ENCODE measurements at places on chromosomes 7 and 10.

- no peak for DNase-seq
These were observed 46.7 kb downstream of the NKX6-2 start for GRCh38 chr10:132739225-132739613.

GRCh38 chr7:116162992-116163391 lies 47.3 kb upstream of the TES start:
- DNase-seq, result no peak

GRCh38 chr10:29657719-29658274 lies 23.0 kb upstream of the SVIL start:
- no peak for DNase-seq

- DNase-seq, result no peak
These were observed 876.2 kb upstream of the AUTS2 start for GRCh38 chr7:68722044-68722443.

GRCh38 chr7:34928052-34928451 lies 109.2 kb downstream of the DPY19L1 start:
- DNase-seq, result peak; percentile 39

- DNase-seq, result no peak
These were observed 135.3 kb downstream of the KIAA1217 start for GRCh38 chr10:24344279-24344678.

GRCh38 chr10:109932391-109932790 lies 9.1 kb upstream of the XPNPEP1 start:
- DNase-seq, result no peak

DNA sequence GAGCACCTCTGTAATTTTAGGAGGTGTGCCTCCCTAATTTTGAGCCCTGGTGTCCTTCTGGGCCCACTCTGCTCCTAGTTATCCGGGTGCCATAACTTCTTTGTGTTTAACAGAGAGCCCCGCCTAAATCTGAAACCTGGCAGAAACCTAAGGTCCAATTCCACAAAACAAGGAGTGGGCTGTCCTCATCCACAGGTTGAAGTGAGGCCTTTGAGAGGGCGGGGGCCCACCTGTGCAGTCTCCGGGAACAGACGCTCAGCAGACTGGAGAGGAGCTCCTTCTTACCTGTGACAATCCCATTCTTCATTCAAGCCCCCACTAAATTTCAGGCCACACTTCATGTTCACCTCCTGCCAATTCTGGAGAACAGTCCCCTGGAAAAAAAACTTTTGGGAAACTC lies 10.9 kb downstream of the TMEM72 start:
- DNase-seq, result no peak

DNA sequence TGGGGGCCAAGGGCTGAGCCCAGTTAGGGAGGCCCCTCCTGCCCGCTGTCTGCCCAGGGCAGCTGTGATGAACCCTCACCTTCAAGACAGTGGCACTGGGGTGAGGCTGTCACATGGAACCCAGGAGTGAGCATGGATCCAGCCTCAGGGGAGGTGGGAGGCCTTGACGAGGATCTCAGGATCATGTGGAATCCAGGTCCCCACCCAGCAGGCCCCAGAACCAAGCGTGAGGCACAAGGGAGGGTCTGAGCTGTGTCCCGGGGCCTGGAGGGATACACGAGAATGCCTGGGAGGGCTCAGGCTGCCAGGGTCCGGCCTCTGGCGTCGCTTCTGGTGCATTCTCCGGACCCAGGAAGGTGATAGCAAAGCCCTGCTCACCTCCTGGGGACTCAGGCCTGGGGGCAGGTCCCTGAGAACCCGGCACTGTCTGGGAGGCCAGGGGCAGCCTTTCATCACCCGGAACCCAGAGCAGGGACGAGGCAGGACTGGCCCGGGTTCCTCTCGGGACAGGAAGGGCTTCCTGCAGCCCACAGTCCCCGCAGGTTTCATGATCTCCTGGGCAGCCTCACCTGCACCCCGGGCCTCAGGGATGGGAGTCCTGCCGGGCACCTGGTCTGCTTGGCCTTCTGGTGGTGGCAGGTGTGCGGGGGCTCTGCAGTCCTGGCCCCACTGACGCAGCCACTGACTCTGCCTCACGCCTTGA lies 17.5 kb downstream of the DPYSL4 start:
- DNase-seq, result no peak

DNA sequence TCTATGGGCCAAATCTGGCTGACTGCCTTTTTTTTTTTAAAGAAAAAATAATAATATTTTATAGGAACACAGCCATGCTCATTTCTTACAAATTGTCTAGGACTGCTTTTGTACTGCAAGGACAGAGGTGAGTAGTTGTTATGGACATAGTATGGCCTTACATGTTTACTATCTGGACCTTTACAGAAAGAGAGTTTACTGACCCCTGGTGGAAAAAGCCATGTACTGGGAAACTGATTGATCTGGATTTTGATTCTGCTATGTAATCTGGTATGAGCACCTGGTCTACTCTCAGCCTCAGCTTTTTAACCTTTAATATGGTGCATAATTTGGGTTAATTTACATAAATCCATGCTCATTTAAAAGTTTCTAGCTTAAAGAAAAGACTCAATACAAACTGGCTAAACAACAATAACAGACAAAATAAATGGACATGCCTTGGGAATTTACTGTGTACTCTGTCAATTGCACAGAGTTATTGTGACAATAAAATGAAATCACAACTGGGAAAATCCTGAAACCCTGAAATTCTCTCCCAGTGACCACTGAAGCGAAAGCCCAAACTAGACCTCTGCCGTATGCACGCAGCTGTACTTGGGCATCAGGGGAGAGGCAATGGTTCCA lies 260.7 kb downstream of the BMPER start:
- peak; percentile 25 for DNase-seq

DNA sequence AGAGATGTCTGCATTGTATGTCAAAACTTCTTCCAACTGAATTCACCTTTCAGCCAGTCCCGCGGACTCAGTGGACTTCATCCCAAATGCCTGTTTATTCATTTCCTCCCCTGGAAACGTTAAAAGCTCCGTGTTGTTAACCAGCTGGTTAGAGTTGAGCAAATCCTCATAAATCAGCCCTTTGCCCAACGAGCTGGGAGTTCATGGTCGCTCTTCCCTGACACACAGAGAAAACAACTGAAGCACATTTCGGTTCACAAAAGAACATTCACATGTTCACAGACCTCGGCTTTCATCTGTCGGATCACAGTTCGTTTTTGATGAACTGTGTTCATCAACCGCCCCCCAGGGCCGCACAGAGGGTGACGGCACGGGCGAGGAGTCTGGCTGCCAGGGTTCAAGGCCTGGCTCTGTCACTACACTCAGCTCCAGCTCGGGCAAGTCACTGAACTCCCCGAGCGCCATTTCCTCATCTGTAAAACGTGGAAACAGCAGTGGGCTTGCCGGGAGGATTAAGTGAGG lies 62.6 kb downstream of the GLI3 start:
- no peak for DNase-seq

- no peak for DNase-seq
These were observed 280.5 kb downstream of the CNTNAP2 start for GRCh38 chr7:146397141-146397540.

DNA sequence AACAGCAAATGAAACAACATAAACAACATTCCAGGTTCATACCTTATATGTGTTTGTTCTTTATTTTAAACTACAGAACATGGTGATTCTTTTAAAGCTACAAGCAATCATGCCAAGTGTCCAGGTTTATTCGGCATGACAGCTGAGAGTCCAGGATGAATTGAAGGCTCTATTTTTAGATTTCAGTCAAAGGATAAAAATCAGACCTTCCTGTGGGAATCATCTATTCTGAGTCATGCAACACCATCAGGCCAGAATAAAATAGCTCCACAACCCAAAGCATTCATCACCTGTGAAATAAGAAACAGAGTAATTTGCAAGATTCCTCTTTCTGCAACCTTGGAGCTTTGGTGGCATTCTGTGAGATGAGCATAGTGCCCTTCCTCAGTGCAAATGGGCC lies 292.4 kb upstream of the MYO3A start:
- DNase-seq, result no peak

- no peak for DNase-seq
These were observed 67.0 kb upstream of the ATRNL1 start for GRCh38 chr10:115026056-115026745.

DNA sequence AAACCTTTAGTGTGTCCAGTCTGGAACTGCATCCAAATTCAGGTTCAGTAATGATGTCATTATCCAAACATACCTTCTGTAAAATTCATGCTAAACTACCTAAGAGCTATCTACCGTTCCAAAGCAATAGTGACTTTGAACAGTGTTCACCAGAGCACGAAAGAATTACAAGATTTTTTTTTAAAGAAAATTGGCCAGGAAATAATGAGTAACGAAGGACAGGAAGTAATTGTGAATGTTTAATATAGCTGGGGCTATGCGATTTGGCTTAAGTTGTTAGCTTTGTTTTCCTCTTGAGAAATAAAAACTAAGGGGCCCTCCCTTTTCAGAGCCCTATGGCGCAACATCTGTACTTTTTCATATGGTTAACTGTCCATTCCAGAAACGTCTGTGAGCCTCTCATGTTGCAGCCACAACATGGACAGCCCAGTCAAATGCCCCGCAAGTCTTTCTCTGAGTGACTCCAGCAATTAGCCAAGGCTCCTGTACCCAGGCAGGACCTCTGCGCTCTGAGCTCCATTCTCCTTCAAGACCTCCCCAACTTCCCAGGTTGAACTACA lies 694 bp upstream of the FAS start:
- no peak for DNase-seq

Data from iPS DF 6.9 (cell line).